Tibial nerve (tissue), 4 donors: ENCODE measurements at places on chromosomes 6 and 20. TPM values are rescaled to one million over a fixed set of nuclear protein-coding genes. Genes with fewer than 3 reads are reported as not detected.

Gene SALL4
- 0.42 TPM for total RNA-seq

Gene GNRH2
- total RNA-seq: not detected

GRCh38 chr6:49370518-49370917 is 92.5 kb downstream of the MMUT start:
- no peak for DNase-seq

- DNase-seq: no peak
Observed at GRCh38 chr6:52283111-52283510, 1.4 kb downstream of the MCM3 start.

DNA sequence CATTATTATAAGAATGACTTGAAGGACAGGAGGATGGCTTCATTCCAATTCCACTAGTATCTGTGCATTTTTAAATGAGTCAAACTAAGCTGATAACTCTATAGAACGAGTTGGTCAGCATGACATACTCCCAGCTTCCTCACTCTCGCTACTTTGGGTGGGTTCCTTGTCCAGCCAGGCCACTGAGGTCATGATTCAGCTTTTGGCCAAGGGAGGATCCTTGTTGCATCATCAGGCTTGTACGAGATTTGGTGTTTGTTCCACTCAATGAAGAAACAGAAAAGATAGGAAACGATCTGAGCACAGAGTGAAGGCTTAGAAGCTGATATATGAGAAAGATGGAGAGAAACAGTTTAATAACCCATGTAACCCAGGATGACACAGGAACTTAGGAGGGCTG is 19.8 kb downstream of the NEDD9 start:
- no peak for DNase-seq

GRCh38 chr6:85347812-85348211 is 102.1 kb upstream of the NT5E start:
- DNase-seq: no peak

DNA sequence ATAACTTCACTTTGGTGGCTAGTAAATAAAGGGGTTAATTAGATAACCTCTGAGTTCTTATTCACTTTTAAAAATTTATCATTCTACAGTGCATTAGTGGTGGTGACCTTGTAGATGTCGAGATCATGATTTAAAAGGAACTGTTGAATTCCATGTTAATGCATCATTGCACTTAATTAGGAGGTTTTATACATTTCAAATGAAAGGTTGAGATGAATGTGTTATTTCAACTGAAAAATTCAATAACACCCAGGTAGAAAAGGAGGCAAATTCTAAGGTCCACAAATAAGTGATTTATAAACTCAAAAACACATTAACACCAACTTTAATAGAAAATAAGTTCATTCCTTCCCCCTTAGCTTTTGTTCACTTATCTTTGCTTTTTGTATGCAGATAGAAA is 58.3 kb upstream of the TMEM170B start:
- DNase-seq: no peak

DNA sequence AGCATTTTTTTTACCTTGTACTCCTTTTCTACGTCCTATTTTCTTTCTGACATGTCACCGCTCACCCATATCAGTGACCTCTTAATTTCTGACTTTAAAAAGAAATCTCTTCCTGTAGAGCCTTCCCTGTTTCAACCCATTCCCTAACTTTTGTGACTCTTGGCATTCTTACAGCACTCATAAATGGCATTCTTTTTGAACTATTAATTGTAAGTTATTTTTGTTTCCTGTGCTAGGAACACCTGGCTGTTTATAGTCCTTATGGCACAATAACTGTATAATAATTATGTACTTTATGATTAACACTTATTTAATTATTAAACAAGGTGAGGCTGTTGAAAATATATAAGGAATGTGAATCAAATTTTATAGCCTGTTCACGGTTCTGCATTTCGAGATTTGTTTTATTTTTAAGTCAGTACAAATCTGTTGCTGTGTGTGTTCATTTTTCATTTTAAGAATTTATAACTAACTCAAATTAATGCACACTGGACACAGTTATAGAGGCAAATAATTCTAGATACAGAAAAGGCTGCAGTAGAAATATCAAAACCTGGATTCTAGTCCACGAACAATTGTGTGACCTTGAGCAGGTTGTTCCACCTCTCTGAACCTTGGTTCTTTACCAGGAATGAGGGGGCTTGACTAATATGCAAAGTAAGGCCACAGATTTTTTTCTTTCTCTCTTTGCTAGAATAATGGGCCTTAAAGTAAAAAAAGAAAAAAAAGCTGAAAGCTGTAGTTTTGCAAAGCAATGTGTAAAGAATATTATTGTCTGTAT is 1.5 kb downstream of the KIZ start:
- DNase-seq: no peak

- no peak for DNase-seq
Observed at GRCh38 chr6:126175251-126175650, 164.7 kb upstream of the CENPW start.

- no peak for DNase-seq
Observed at GRCh38 chr6:142297996-142298753, 3.6 kb upstream of the ADGRG6 start.

GRCh38 chr6:7747016-7747415 is 21.1 kb downstream of the BMP6 start:
- no peak for DNase-seq

DNA sequence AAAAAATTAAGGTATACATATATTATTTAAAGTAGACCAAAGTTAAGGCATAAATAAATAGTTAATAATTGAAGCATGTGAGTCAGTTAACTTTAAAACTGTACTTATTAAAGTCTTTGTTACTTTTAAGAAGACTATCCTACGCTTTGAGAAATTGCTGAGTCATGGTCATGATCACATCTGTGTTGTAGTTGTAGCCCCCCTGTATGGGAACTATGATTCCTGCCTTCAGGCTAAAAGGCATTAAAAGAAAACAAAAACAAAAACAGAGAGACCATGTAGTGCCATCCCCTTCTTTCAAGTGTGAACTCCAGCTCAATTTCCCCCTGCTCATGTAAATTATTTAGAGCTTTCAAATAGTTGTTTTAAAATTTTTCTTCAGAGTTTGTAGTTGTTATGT is 123.4 kb downstream of the FLRT3 start:
- no peak for DNase-seq

- no peak for DNase-seq
Observed at GRCh38 chr6:5490501-5491069, 229.3 kb downstream of the FARS2 start.

GRCh38 chr6:3913958-3914337 is 64.8 kb downstream of the FAM50B start:
- no peak for DNase-seq

GRCh38 chr6:53854843-53855567 is 60.2 kb downstream of the LRRC1 start:
- no peak for DNase-seq

DNA sequence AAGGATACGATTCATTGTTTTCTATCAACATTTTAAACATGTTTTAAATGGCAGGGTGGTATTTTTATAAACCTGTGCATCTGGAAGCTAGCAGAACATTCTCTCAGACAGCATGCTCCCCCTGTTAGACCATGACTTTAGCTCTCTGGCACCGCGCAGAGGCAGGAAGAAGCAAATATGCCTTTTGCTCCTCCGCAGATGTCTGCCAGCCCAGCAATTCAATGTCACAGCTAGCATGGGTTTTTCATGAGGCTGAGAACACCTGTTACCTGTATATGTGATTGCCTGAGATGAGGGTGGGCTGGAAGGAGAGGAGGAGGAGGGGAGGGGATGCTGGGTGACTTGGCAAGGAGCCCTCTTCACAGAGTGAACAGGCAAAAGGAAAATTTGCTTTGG is 6.7 kb downstream of the MTCH1 start:
- DNase-seq: peak; percentile 60
